ENCODE measurements at places on chromosomes 12 and 14. TPM values are rescaled to one million over a fixed set of nuclear protein-coding genes. Genes with fewer than 3 reads are reported as not detected.

GRCh38 chr12:71032933-71033332, 112.4 kb upstream of the PTPRR start:
- H3K36me3 ChIP-seq: no peaks in the 10 kb centered on the region
- H3K4me1 ChIP-seq: no peaks in the 10 kb centered on the region
- no peak for DNase-seq
- H3K27me3 ChIP-seq: no peaks in the 10 kb centered on the region
- no peak overlapping the region for H3K4me3 ChIP-seq

GRCh38 chr12:132520421-132521199, 30.7 kb downstream of the FBRSL1 start:
- no peaks in the 10 kb centered on the region for H3K4me1 ChIP-seq
- H3K36me3 ChIP-seq: peaks cover 10% of the 10 kb centered on the region
- no peaks in the 10 kb centered on the region for H3K27me3 ChIP-seq
- no peak overlapping the region for H3K4me3 ChIP-seq
- no peak overlapping the region for H3K27ac ChIP-seq

Gene ACAD10
- total RNA-seq: 31.0 TPM

DNA sequence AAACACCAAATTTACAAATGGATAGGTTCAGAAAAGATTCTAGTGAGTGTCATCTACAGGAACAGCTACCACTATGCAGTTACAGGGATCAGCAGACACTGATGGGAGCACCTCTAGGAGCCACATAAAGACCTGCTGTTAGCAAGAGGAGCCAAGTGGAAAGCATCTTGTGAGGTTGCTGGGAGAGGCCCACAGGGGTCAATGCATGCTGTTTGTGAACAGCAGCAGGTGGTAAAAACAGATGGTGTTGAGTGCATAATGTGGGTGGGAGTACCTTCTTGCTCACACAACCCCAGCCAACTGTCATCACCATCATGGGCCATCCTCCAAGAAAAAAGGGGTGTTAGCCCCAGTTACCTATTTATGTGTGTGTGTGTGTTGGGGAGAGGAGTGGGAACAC, 215.2 kb upstream of the SSTR1 start:
- no peaks in the 10 kb centered on the region for H3K36me3 ChIP-seq
- H3K27ac ChIP-seq: no peak overlapping the region
- no peaks in the 10 kb centered on the region for H3K4me1 ChIP-seq
- no peaks in the 10 kb centered on the region for H3K27me3 ChIP-seq
